ENCODE measurements at places on chromosomes 1 and 21. TPM values are rescaled to one million over a fixed set of nuclear protein-coding genes. Genes with fewer than 3 reads are reported as not detected.

MPZ gene
- 3.9 TPM for total RNA-seq

KRTAP10-7 gene
- total RNA-seq: not detected

PUSL1 gene
- total RNA-seq: 11.8 TPM

CYP4X1 gene
- total RNA-seq: 0.14 TPM

SLAMF7 gene
- 44.5 TPM for total RNA-seq

GRCh38 chr21:42553435-42553834 is 39.8 kb downstream of the SLC37A1 start:
- no peak for DNase-seq

DNA sequence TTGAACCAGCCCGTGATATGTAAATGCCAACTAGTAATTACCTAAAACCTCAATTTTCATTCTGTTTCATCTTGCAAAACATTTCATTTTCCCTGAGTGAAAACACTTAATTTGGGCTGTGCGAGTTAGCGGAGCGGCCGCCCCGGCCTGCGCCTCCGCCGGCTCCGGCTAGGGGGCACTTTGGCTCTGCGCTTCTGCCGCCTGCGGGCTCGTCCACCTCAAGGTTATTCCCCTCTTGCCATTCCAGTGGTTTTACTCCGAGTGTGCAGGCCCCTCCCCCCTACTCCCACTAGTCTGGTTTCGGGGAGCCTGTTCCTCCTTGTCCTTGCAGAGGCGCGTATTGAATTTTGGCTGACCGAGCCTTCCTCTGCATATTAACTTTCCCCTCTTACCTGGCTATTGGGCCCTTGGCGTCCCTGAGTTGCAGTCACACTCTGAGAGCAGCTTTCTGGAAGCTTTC is 55.6 kb downstream of the PEX14 start:
- DNase-seq: no peak

- no peak for DNase-seq
These were observed 112.9 kb downstream of the GREM2 start for GRCh38 chr1:240499012-240499411.

GRCh38 chr1:13935336-13935735 is 235.3 kb downstream of the PRDM2 start:
- no peak for DNase-seq

DNA sequence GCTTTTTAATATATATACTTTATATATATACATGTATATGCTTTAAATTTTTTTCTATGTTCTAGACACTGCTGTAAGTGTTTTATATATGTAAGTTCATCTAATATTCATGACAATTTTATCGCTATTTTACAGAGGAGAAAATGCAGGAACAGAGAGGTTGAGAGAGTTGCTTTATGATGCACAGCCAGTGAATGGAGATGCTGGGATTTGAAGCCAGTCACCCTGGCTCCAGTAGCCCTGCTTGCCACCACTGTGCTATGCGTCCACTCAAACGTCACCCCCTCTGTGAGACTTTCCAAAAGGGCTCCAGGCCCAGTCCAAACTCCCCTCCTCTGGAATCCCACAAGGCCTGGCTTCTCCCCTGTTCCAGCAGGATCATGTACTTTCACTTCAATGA is 91.0 kb upstream of the GRIK3 start:
- DNase-seq: no peak

- DNase-seq: peak; percentile 13
These were observed 37.0 kb downstream of the NDUFS5 start for GRCh38 chr1:39063191-39063590.

GRCh38 chr1:228477263-228477662 is 9.9 kb upstream of the RNF187 start:
- DNase-seq: no peak

- DNase-seq: no peak
These were observed 84.0 kb downstream of the RAVER2 start for GRCh38 chr1:64828829-64829228.

All from spleen (tissue), 13 donors.